ENCODE measurements at places on chromosomes 2 and 18.

DNA sequence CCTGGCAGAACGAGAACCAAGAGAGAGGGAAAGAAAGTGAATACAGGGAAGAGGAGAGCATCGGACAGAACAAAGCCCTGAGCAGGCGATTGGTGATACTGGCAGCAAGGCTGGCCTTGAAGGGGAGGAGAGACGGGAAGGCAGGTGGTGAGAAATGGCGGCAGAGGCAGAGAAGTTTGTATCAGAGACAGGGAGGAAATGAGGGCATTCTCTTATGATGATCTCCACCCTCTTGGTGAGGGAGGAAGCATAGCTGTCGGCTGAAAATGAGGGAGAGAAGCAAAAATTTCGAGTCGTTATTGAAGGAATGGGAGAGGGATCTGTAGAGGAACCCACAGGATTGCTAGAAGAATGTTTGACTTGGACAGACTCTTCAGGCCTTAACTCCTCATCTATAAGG lies 80.6 kb downstream of the CLIP4 start:
- DNase-seq, result no peak

GRCh38 chr2:149225446-149225845 lies 104.9 kb upstream of the LYPD6 start:
- DNase-seq, result no peak

- DNase-seq, result no peak
Observed at GRCh38 chr2:11072550-11072949, 82.7 kb upstream of the SLC66A3 start.

DNA sequence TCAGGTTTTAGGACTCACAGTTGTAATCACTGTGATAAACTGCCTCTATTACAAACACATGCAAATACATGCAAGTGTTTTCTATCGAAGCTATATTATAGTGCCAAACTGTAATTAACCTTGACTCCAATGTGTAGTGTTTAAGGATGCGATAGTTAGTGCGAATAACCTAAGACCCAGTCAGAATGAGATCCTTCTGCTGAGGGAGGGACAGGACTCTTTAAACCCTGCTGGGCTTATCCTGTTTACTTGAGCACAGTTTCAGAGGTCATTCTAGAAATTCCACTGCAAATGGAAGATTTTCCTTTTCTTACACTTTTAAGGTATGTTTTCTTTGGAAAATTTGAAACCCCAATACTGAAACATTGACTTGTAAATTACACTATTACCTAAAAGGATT lies 68.2 kb downstream of the CALCRL start:
- no peak for DNase-seq

GRCh38 chr2:60033325-60033724 lies 520.1 kb downstream of the BCL11A start:
- DNase-seq, result no peak

Measured in activated T-cell treated with anti-CD3 and anti-CD28 coated beads, Interleukin-2, amount 50 U/mL, for 72 hours (primary cell).